ENCODE measurements at places on chromosomes 1 and 21.

DNA sequence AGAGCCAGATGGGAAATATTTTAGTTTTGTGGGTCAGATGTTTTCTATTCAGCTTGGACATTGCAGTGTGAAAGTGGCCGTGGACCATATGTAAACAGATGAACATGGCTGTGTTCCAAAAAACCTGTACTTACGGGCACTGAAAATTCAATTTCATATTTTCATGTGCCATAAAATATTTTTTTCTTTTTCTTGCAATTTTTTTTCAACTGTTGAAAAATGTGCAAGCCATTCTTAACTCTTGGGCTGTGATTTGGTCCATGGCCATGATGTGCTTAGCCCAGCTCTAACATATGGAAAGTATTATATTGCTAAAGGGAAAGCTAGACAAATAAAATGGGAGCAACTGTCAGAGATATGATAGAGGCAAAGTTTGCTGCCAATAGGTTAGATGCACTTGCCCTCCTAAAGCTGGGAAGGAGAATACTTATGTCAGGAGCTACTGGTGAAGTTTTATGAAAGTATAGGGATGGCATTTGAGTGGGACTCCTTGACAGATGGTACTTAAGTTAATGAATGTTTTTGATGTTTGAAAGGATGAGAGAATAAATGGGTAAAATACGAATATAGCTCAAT lies 240.3 kb downstream of the RYR2 start:
- peaks cover 3% of the 10 kb centered on the region for H3K27me3 ChIP-seq
- H3K27ac ChIP-seq, result no peak overlapping the region
- H3K4me1 ChIP-seq, result no peaks in the 10 kb centered on the region
- H3K36me3 ChIP-seq, result no peaks in the 10 kb centered on the region

- H3K36me3 ChIP-seq, result no peaks in the 10 kb centered on the region
- no peak overlapping the region for H3K27ac ChIP-seq
- no peaks in the 10 kb centered on the region for H3K27me3 ChIP-seq
- H3K4me1 ChIP-seq, result no peaks in the 10 kb centered on the region
Measured at GRCh38 chr1:194644528-194644927, 1458.1 kb upstream of the B3GALT2 start.

- H3K36me3 ChIP-seq, result no peaks in the 10 kb centered on the region
- peaks cover 4% of the 10 kb centered on the region for H3K27me3 ChIP-seq
- DNase-seq, result no peak
- H3K4me1 ChIP-seq, result peaks cover 43% of the 10 kb centered on the region
Measured at GRCh38 chr1:32352831-32353383, 9.4 kb downstream of the FAM229A start.

DNA sequence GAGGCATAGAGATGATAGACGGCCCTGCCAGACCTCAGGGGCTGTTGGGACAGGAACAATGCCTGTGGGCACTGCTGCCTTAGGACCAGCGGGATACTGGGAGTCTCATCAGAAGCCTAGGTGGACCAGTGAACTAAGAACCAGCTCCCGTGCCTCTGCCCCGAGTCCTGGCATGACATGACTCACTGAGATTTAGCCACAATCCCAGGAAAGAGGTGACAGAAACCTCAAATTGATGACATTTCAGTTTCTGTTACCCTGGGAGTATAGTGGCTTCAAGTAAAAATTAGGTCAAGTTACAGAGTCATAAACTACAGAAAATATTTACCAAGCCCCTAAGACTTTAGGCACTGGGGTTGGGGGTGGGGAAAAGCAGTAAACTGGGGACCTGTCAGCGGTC lies 74.6 kb upstream of the GADD45A start:
- H3K27me3 ChIP-seq, result no peaks in the 10 kb centered on the region
- no peak overlapping the region for H3K27ac ChIP-seq
- peaks cover 42% of the 10 kb centered on the region for H3K4me1 ChIP-seq
- H3K4me3 ChIP-seq, result no peak overlapping the region

- H3K4me3 ChIP-seq, result no peak overlapping the region
- no peak overlapping the region for H3K27ac ChIP-seq
- H3K36me3 ChIP-seq, result no peaks in the 10 kb centered on the region
- peaks cover 6% of the 10 kb centered on the region for H3K4me1 ChIP-seq
- no peak for DNase-seq
Measured at GRCh38 chr1:172321451-172321850, 99.0 kb upstream of the C1orf105 start.

- peaks cover 33% of the 10 kb centered on the region for H3K27me3 ChIP-seq
- no peak overlapping the region for H3K4me3 ChIP-seq
- H3K27ac ChIP-seq, result no peak overlapping the region
- no peak for DNase-seq
Measured at GRCh38 chr1:228022571-228023293, 15.9 kb downstream of the WNT3A start.

DNA sequence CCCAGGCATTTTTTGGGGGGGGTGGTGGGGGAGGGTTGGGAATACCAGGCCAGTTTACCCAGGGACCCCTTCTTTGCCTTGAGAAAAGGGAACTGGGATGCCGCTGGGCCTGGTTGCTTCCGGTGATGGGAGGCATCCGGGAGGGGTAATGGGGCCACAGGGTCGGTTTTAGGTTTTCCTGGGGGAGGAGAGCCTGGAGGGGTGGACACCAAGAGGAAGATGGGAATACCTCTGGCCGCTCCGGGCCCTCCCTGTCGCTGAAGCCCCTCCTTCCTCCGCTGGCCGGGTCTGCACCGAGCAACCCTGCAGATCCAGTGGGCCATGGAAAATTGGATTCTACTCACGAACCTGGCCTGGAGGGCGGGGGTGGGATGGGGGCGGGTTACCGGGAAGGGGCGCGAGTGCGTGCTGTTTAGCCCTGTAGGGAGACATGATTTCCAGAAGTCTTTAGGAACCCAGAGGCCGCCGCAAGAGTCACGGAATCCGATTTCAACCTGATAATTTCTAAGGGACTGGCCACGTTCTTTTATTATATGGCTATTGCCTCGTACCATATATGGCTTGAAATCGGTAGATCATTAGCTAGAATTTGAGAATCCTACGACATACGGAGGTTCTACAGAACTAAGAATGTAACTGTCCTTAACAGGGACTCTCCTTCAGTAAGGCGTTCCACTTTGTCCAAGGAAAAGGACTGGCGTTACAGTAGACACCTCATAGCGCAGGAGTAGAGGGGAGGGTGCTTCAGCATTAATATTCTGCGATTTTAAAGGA lies 749 bp downstream of the AKIRIN1 start:
- H3K36me3 ChIP-seq, result peaks cover 31% of the 10 kb centered on the region
- DNase-seq, result peak; percentile 60
- peaks cover 47% of the 10 kb centered on the region for H3K4me1 ChIP-seq
- peak overlapping the region; percentile 11 for H3K27ac ChIP-seq
- peak overlapping the region; percentile 95 for H3K4me3 ChIP-seq
- H3K27me3 ChIP-seq, result no peaks in the 10 kb centered on the region

DNA sequence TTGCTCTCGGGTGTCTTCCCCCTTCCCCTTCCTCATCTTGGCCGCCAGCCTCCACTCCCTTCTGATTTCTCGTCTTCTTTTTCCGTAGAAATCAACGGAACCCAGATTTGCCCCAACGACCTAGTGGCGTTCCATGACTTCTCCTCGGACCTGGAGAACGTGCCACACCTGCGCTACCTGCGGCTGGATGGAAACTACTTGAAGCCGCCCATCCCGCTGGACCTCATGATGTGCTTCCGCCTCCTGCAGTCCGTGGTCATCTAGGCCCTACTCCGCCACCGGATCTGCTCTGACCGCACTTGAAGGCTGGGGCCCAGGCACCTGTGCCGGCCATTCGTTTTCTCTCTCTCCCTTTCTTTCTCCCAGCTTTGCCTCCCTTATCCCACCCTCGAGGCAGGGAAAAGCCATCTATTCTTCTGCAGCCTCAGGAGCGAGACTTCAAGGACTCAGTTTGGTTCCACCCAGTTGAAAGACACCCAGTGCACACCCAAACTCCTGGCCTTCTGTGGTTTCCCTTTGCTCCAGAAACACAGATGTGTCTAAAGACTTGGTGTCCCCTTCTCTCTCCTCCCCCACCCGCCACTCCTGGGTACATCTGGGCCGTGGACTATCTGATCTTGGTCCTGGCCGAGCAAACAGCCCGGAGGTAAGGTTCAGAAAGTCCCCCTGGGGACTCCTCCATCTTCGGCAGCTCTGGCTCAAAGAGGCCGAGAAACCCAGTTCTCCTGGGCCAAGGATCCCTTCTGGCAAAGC lies 7.2 kb upstream of the OPTC start:
- H3K4me1 ChIP-seq, result peaks cover 35% of the 10 kb centered on the region
- H3K4me3 ChIP-seq, result peak overlapping the region; percentile 74
- H3K36me3 ChIP-seq, result no peaks in the 10 kb centered on the region
- no peak overlapping the region for H3K27ac ChIP-seq
- H3K27me3 ChIP-seq, result peaks cover 20% of the 10 kb centered on the region
- DNase-seq, result no peak

- no peaks in the 10 kb centered on the region for H3K36me3 ChIP-seq
- DNase-seq, result no peak
- H3K4me1 ChIP-seq, result peaks cover 25% of the 10 kb centered on the region
- no peak overlapping the region for H3K27ac ChIP-seq
- H3K4me3 ChIP-seq, result no peak overlapping the region
Measured at GRCh38 chr21:37339552-37339939, 27.0 kb upstream of the DYRK1A start.

- peaks cover 8% of the 10 kb centered on the region for H3K27me3 ChIP-seq
- H3K27ac ChIP-seq, result no peak overlapping the region
- H3K4me1 ChIP-seq, result no peaks in the 10 kb centered on the region
- no peak overlapping the region for H3K4me3 ChIP-seq
- H3K36me3 ChIP-seq, result no peaks in the 10 kb centered on the region
Measured at GRCh38 chr1:222167111-222167510, 380.8 kb downstream of the HHIPL2 start.

DNA sequence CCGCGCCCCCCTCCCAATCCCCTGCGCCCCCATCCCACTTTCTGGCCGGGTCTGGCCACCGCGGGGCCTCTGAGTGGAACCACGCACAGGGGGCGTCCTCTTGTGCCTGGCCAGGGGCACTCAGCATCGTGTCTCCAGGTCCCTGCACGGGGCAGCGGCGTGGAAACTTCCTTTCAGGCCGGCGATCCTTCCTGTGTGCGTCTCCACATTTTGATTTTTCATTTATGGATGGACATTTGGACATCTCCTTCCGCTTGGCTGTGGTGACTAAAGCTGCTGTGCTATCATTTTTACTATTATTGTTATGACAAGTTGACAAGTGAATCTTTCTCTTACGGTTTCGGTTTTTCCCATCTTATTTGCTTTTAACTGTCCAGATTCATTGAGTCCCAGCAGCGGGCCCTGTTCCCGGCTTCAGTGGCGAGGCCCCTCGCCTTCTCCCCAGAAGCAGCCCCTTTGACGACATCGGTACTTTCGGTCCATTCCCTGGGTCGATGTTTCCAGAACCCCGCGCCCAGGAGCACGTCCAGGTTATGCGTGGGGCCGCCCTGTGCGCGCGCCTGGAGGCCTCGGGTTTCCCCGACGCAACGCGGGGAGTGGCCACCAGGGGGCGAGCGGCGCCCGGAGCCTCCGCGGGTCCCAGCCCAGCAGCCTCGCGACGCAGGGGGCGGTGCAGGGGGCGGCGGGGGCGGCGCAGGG lies 12.4 kb upstream of the SLC19A1 start:
- peaks cover 28% of the 10 kb centered on the region for H3K4me1 ChIP-seq
- H3K27me3 ChIP-seq, result peaks cover 10% of the 10 kb centered on the region
- H3K27ac ChIP-seq, result no peak overlapping the region
- peak; percentile 94 for DNase-seq

GRCh38 chr1:218517459-218517858 lies 172.3 kb downstream of the TGFB2 start:
- peaks cover 2% of the 10 kb centered on the region for H3K27me3 ChIP-seq
- no peak for DNase-seq
- peaks cover 4% of the 10 kb centered on the region for H3K36me3 ChIP-seq
- H3K4me1 ChIP-seq, result peaks cover 25% of the 10 kb centered on the region
- H3K4me3 ChIP-seq, result no peak overlapping the region
- no peak overlapping the region for H3K27ac ChIP-seq

GRCh38 chr1:56644064-56644918 lies 823 bp upstream of the PRKAA2 start:
- H3K4me1 ChIP-seq, result peaks cover 25% of the 10 kb centered on the region
- H3K36me3 ChIP-seq, result peaks cover 14% of the 10 kb centered on the region
- peaks cover 10% of the 10 kb centered on the region for H3K27me3 ChIP-seq
- H3K27ac ChIP-seq, result no peak overlapping the region
- peak overlapping the region; percentile 94 for H3K4me3 ChIP-seq

DNA sequence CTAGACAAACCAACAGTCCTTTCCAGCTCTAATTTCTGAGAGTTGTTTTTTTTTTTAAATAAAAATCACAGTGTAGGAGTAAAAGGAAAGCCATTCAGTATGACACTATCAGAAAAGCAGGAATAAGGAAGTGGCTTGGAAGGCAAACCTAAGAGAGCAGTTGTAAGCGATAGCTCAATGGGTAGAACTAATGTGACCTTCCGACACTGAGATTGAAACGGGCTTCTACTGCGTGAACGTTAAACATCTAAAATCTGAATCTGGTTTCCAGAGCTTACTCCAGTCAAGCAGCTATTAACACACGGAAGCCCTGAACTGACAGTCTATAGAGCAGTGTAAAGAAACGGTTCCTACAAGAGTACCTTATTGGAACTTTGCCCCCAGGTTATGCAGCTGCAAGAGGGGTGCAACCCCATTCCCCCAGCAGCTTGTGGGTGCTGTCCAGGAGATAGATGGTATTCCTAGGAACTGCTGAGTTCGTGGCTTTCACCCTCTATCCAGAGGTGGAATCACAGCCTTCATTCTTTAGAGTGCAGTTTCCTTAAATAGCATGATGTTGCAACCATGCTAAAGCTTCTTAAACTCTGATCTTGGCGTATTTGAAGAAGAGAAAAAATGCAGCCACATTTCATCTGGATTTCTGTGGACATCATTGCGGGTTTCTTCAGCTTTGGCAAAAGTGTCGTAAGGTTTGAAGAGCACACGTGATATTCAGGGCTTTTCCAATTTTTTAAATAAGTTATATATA lies 3.3 kb upstream of the IRF2BP2 start:
- peaks cover 2% of the 10 kb centered on the region for H3K36me3 ChIP-seq
- H3K27me3 ChIP-seq, result no peaks in the 10 kb centered on the region
- peak overlapping the region; percentile 99 for H3K27ac ChIP-seq
- no peak for DNase-seq
- H3K4me3 ChIP-seq, result peak overlapping the region; percentile 49
- peaks cover 58% of the 10 kb centered on the region for H3K4me1 ChIP-seq

- H3K4me3 ChIP-seq, result no peak overlapping the region
- peaks cover 55% of the 10 kb centered on the region for H3K4me1 ChIP-seq
- H3K36me3 ChIP-seq, result peaks cover 8% of the 10 kb centered on the region
- DNase-seq, result no peak
- H3K27ac ChIP-seq, result no peak overlapping the region
- H3K27me3 ChIP-seq, result peaks cover 3% of the 10 kb centered on the region
Measured at GRCh38 chr1:116835161-116835560, 74.6 kb upstream of the PTGFRN start.

DNA sequence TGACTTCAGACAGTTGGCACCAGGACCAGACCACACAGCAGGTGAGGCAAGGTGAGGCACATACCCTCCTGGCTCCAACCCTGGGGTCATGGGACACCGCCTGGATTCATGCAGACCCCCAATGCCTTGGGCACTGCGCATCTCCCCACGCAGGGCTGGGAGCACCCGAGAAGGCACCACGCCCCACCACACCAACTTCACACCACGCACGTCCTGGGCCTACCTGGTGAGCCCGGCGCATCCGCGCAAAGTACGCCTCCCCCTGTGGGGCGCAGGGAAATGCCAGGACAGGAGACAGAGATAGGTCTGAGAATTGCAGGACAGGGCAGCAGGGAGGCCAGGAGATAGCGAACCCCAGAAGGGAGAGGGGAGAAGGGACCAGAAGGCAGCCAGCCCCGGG lies 58.5 kb downstream of the LDLRAD2 start:
- peaks cover 3% of the 10 kb centered on the region for H3K27me3 ChIP-seq
- peaks cover 22% of the 10 kb centered on the region for H3K4me1 ChIP-seq
- H3K36me3 ChIP-seq, result peaks cover 6% of the 10 kb centered on the region
- H3K27ac ChIP-seq, result no peak overlapping the region

GRCh38 chr1:115302390-115302961 lies 35.6 kb downstream of the NGF start:
- peak overlapping the region; percentile 93 for H3K27ac ChIP-seq
- no peak overlapping the region for H3K4me3 ChIP-seq
- no peaks in the 10 kb centered on the region for H3K27me3 ChIP-seq
- H3K36me3 ChIP-seq, result no peaks in the 10 kb centered on the region
